ENCODE measurements at places on chromosomes 1 and 21. TPM values are rescaled to one million over a fixed set of nuclear protein-coding genes. Genes with fewer than 3 reads are reported as not detected.

The TFF2 gene
- not detected for total RNA-seq

The FRRS1 gene
- 2.2 TPM for total RNA-seq

The ELAVL4 gene
- total RNA-seq = not detected

The HSD3B2 gene
- not detected for total RNA-seq

The PLA2G2D gene
- not detected for total RNA-seq

The PTCH2 gene
- total RNA-seq = 0.08 TPM

The PPT1 gene
- 71.1 TPM for total RNA-seq

The MPL gene
- total RNA-seq = not detected

The SPRR2E gene
- total RNA-seq = not detected

The SDE2 gene
- 9.9 TPM for total RNA-seq

Data from A549 treated with DMSO at 1 μM for 4 hours (cell line).